ENCODE measurements at places on chromosomes 7 and 10. TPM values are rescaled to one million over a fixed set of nuclear protein-coding genes. Genes with fewer than 3 reads are reported as not detected.

Gene CYP26C1
- 0.19 TPM for total RNA-seq

Gene SMKR1
- total RNA-seq = not detected

DNA sequence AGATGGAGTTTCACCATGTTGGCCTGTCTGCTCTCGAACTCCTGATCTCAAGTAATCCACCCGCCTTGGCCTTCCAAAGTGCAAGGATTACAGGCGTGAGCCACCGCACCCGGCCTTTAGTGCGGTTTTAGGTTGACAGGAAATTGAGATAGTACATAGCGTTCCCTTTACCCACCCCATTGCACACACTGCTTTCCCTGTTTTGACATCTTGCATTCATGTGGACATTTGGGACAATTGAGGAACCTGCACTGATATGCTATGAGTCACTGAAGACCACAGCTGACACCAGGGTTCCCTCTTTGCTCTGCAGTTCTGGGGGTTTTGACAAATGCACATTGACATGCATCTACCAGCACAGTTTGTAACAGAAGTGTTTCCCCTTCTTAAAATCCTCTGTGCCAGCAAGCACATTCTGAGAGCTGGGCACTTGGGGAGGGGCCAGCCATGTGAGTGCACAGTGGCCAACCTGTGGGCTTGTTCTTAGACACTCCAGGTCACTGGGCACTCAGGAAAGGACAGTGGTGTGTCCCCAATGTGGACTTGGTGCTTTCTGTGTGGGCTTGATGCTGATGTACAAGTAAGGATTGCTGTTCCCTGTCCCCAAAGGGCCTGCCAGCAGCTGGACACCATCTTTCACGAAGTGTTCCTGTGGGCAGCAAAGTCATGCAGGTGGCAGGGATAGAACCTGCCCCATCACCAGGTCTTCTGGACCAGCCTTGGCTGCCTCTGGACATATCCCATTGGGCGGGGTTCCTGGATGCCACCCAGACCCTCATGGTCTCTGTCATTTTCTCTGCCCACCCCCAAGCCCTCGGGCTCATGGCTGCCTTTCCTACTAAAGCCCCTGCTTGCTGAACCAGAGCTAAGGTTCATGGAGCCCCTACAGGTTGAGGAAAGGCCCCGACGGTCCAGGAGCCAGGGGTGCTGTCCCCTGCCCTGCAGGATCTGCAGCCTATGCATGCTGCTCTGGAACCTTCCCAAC lies 579.8 kb downstream of the GLRX3 start:
- DNase-seq = peak; percentile 81

Gene ACBD7
- total RNA-seq = not detected

Gene NRG3
- 0.93 TPM for total RNA-seq

GRCh38 chr7:150686030-150686631 lies 625 bp downstream of the GIMAP2 start:
- DNase-seq = no peak

GRCh38 chr7:28575241-28575643 lies 162.9 kb downstream of the CREB5 start:
- DNase-seq = no peak

- no peak for DNase-seq
These were observed 853 bp downstream of the NKX6-2 start for GRCh38 chr10:132784866-132785722.

Gene UPK3BL2
- total RNA-seq = 9.8 TPM

DNA sequence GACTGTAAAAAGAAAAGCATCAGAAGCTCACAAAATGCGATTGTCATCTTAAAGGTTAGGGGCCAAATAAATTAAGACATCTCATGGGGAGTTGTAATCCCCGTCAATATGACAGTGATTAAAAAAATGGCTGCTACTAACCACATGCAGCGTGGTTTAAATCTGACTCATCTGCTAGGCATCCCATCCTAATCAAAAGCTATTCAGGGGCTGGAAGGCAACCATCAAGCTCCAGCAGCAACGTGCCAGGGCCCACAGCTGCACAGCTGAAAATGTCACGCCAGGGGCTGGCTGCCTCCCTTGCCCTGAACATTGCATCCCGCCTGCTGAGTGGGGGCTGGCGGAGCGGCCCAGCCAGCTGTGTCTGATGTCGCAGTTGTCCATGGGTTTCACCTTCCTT lies 66.3 kb upstream of the FRMD4A start:
- peak; percentile 90 for DNase-seq

- no peak for DNase-seq
These were observed 31.6 kb downstream of the GRB10 start for GRCh38 chr7:50751146-50751545.

DNA sequence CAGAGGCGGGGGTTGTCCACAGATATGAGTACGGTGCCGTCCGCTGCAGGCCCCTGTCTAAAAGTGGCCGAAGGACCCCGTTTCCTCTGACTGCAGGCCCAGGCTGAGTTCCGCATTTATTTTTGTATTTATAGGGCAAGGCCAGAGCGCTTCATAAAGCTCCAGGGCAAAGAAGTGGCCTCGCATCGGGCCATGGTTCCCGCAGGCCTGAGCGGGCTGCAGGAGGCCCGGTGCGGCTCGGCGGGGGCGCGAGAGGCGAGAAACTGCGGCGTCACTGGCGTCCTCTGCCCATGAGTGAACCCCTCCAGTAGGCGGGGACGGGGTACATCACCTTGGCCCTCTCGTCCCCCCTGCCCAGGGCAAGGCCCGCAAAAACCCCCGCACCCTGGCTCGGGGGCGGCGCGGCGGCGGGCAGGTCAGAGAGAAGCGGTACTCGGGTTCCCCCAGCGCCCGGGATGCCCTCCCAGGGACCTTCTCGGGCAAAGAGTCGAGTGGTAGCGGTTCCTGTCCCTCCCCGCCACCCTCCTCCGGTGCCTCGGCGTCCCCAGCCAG lies 355.7 kb downstream of the DNAJB6 start:
- peak; percentile 70 for DNase-seq

All from posterior vena cava (tissue), 2 donors.